ENCODE measurements at places on chromosomes 4 and X.
A peak's percentile ranks its signal among the peaks of the same experiment; 100 is the strongest.

DNA sequence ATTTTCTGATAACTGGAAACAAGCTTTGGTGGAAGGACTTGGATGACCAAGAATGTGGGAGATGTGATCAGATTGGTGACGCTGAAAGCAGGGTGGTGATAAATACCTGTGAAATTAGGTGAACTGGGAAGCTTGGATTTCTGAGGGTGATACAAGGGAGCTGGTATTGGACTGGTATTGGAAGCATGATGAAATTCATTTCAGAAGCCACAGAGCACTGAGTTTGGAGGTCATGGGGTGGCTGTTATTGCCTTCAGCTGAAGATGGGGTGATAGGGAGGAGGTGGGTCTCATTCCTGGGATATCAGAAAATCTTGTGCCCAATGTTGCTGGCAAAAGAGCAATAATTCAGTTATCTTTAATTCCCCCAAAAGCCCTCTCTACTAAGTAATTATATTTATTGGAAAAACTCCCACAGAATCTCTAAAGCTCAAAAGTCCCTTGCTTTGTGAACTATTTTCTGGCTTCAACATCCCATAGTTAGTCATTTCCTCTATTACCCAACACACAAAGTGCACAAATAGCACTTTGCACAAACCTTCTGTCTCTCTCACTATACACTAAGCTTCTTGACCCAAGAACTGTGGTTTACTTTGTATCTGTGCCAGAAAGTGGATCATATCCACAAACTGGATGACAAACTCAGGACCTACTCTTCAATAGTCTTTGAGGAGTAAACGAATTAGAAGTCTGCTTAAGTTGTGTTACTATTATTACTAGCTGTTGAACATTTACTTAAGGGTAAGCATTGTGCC lies 23.1 kb upstream of the CAMK2D start:
- peak; percentile 88 for DNase-seq

DNA sequence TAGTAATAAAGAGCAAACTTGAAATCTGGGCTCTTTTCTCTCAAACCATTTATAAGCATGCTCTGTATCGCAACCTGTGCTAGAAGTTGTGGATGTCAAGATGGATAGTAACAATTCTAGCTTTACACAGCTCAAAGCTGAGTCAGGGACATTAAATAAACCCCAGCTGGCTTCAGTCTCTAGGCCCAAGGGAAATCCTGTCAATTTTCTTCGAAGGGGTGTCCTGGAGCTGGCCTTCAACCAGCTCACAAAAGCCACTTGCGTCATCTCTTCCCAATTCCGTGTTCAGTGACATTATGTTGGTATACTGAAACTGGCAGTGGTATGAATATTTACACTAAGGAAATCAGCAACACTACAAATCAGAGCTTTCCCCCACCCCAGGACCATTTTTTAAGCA lies 89.8 kb upstream of the PRKG2 start:
- DNase-seq = no peak

DNA sequence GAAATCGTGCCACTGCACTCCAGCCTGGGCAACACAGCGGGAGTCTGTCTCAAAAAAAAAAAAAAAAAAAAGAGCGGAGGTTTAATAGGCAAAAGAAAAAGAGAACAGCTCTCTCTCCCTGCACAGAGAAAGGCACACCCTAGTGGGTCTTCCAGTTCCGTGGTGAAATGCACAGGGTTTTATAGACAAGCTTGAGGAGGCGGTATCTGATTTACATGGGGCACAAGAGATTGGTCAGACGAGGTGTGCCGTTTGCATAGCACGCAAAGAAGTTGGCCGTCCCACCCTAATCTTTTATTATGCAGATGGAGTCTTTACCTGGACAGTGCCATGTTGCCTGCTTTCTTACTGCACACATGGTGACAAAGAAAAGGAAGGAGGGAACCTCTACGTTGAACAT lies 33.5 kb upstream of the REST start:
- peak; percentile 28 for DNase-seq

DNA sequence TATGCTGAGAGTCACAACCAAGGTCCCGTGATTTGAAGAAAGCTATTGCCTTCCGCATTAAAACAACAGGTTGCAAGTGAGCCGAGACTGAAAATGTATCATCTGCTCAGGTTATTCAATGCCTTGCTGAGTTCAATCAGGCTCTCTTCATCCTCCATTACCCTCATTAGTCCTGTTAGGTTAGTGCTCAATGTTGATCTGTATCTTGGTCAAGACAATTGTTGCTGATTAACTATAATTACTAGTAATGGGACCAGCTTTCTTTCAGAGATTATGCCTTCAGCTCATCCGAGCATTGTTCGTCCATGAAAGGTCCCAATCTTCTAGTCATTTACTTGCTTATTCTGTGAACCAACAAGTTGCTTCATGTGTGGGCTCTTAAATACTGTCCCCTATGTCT lies 534.6 kb upstream of the FAM241A start:
- DNase-seq = no peak

- DNase-seq = no peak
Measured at GRCh38 chr4:54719378-54719777, 61.6 kb downstream of the KIT start.

DNA sequence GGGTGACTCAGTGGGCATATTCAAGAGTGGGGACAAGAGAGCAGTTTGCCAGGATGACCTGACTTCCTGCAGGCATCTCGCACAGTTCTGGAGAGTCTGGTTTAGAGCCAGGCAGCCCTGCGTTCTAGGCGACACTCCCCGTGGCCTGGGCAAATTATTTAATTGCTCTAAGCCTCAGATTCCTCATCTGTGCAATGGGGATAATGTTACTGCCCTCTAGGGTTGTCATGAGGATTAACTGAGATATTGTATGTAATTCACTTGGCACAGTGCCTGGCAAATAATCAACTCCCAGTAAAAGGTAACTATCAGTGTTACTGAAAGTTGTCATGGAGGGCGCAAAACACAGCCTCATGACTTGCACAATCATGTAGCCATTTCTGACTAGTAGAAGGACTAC lies 48.8 kb upstream of the PITX2 start:
- no peak for DNase-seq

- DNase-seq = peak; percentile 32
Measured at GRCh38 chr4:184756399-184756798, 22.5 kb upstream of the CENPU start.
